ENCODE measurements at places on chromosomes 7 and 10.

- no peak for DNase-seq
These were observed 356.6 kb upstream of the ZMIZ1 start for GRCh38 chr10:78712147-78712546.

- DNase-seq: no peak
These were observed 8.4 kb downstream of the COL17A1 start for GRCh38 chr10:104077247-104077646.

- DNase-seq: no peak
These were observed 192.7 kb upstream of the SVIL start for GRCh38 chr10:29827512-29827911.

DNA sequence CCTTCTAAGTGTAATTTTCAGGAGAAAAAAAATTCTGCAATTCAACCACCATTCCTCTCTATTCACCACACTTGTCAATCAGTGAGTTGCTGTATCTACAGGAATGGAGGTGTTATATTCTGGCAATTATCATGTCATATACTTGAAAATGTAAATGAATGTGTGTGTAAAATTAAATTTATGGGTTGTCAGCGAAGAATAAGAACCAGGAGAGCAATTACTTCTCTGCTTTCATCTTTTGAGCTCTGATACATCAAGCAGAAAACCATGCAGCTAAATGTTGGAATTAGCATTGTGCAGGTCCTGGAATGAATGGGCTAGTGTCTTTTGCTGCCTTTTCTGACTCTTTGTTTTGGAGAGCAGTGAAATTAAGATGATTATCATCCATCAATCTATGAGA lies 207.6 kb downstream of the FOXP2 start:
- no peak for DNase-seq

DNA sequence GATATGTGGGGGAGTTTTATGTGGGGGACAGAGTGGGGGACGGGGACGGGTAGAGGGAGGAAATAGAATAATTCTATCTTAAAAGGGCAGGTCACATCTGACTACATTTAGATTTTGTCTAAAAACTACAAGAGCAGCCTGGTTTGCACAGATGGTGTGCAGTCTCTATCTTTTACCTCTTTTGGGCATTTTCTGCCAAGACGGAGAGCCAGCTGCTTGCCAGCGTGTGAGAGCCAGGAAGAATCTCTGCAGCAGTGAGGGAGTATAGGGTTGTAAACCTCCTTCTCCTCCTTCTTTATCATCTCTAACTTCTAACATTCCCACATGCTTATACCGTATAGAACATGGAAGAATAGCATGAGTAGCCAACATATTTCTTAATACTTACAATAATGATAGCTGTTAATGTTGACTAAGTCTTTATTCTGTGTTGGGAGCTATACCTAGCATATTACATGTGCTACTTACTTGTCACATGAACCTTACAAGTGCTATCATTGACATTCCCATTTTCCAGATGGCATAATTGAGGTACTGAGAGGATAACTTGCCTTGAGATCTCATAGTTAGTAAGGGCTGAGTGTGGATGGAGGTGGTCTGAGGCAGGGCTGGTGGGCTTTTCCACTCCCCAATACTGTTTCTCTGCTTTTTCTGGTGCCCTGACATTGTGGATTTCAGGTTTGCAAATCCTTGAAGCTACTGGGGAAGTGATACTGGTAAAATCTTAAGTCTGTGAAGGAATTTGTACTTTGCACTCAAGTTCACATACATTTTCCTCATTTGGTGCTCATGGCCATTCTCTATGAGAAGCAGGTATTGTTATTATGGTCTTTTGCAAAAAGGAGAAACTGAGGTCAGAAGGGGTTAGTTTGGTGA lies 1.1 kb downstream of the ENTPD1 start:
- no peak for DNase-seq

- DNase-seq: no peak
These were observed 80.8 kb upstream of the MKX start for GRCh38 chr10:27826369-27826768.

- DNase-seq: no peak
These were observed 548.3 kb downstream of the SORCS3 start for GRCh38 chr10:105189463-105189800.

- DNase-seq: no peak
These were observed 182.1 kb downstream of the ZMYND11 start for GRCh38 chr10:317271-317769.

GRCh38 chr7:105002-105401 lies 87.4 kb upstream of the FAM20C start:
- no peak for DNase-seq

DNA sequence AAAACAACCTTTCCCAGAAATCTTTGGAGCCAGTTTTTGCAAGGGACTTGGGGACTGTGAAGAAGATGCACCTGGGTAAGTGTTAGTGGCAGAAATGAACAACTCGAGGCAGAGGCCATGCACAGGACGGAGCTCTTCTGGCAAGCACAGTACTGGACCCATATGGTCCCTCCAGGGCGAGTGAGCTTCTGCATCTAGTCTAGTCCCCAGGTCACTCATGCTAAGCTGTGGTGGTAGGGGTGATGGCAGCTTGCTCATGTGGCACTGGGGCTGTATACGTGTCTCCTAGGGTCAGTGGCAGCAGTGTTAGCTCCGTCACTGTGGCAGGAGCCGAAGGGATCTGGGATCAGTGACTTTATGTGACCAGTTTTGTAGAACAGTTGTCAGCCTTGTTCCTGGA lies 9.3 kb upstream of the LRRC61 start:
- no peak for DNase-seq

DNA sequence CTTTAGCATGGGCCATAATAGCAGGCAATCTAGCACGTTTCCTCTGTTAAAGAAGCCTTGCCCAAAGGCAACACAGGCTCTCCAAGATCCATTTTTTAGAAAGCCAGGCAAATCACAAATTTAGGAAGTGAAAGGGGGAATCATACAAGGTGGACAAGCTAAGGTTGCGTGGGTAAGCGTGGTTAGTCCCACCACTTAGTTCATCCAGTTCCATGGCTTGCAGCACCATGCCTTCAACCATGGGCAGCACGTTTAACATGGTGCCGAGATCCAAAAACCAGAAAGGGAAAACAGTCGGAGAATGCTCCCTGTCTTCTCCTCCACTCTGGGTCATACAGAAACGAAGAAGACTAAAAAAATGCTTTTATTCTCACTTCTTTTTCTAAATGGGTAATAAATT lies 234.4 kb upstream of the IMMP2L start:
- no peak for DNase-seq

GRCh38 chr7:155998766-155999630 lies 186.7 kb upstream of the SHH start:
- DNase-seq: no peak

DNA sequence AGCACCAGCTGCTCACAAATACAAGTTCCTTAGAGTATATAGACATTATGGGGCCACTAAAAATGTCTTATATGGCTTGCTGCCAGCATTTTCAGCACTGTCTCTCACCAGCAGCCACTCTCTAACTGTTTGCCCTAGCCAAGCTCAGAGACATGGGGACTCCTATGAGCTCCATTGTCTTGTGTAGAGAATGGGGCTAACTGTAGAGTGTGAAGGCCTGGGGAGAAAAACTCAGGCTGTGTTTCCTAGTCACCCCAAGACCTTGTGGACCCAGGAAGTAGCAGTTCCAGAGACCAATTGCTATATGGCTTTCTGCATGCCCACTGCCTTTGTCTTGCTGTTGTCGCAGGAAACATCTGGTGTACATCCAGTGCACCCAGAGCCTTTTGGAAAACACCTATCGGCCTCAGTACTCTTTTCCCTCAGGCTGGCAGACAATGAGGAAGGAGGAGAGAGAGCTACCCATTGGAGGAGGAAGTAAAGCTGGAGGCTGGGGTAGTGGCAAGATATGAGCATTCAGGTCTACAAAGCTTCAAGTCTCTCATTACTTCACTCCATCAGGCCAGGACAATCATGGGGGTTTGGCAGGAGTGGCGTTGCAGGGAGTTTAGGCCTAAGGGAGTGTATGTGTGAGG lies 28.4 kb downstream of the ENTPD1 start:
- DNase-seq: no peak

- no peak for DNase-seq
These were observed 19.0 kb upstream of the FAM20C start for GRCh38 chr7:173209-173918.

- no peak for DNase-seq
These were observed 13.5 kb downstream of the CRYGN start for GRCh38 chr7:151426441-151426903.

DNA sequence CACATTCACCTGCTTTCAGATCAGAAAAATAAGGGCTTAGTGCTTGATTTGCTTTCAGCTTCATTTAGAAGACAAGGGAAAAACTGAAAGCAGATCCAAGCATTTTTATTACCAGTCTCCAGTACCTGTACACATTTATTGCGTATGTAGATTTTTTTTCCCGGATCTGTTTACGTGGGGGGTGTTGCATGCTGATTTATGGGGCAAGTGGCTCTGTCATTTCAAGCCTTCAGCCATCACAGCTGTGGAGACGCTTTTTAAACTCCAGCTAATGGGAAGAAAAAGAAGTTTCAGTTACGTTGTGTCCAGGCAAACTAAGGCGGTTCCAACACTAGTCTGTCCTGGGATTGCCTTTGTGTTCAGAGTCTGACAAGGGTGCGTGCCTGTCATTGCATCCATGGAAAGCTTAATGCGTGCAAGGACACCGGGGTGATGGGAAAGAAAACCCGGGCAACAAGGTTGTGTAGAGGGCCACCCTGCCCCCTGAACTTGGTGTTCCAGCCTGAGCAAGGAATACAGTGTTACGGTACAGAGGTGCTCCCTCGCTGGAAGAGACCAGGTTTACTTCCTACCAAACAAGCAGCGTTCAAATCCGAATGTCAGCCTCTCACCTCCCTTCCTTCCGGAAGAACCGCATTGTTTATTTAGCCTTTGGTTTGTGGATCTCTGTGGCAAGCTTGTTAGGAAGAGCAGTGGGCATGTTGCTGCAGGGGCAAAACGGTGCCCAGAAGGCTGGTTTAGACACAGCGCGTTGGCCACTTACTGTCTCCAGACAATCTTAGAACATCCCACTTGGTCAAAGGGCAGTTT lies 128.2 kb downstream of the FGFR2 start:
- DNase-seq: no peak

GRCh38 chr10:89158446-89158845 lies 48.7 kb downstream of the CH25H start:
- no peak for DNase-seq

GRCh38 chr10:118720685-118721538 lies 33.9 kb downstream of the CACUL1 start:
- DNase-seq: no peak

GRCh38 chr7:139118234-139118804 lies 8.8 kb upstream of the ZC3HAV1 start:
- no peak for DNase-seq

DNA sequence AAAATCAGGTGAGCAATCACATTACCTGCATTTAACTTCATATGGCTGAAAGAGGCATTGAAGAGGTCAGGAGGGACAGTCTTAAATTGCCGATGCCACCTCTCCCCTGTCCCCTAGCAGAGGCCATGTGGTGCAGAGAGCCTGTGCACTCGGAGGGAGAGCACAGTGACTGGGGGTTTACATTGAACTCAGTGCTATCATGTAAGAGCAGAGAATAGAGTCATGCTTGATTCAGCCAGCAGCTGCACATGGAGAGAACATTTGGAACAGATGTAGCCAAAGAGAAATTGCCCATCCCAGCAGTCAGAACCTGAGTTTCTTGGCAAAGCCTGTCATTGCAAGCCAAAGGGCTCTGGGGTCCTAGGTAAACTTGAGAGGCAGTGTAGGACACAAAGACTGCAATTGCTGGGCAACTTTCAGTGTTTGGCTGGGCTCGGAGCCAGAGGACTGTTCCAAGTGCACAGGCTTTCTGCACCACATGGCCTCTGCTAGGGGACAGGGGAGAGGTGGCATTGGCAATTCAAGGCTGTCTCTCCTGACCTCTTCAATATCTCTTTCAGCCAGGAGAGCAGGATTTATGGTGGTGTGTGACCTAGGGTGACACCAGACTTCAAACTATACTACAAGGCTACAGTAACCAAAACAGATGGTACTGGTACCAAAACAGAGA lies 267.1 kb downstream of the REEP3 start:
- no peak for DNase-seq

DNA sequence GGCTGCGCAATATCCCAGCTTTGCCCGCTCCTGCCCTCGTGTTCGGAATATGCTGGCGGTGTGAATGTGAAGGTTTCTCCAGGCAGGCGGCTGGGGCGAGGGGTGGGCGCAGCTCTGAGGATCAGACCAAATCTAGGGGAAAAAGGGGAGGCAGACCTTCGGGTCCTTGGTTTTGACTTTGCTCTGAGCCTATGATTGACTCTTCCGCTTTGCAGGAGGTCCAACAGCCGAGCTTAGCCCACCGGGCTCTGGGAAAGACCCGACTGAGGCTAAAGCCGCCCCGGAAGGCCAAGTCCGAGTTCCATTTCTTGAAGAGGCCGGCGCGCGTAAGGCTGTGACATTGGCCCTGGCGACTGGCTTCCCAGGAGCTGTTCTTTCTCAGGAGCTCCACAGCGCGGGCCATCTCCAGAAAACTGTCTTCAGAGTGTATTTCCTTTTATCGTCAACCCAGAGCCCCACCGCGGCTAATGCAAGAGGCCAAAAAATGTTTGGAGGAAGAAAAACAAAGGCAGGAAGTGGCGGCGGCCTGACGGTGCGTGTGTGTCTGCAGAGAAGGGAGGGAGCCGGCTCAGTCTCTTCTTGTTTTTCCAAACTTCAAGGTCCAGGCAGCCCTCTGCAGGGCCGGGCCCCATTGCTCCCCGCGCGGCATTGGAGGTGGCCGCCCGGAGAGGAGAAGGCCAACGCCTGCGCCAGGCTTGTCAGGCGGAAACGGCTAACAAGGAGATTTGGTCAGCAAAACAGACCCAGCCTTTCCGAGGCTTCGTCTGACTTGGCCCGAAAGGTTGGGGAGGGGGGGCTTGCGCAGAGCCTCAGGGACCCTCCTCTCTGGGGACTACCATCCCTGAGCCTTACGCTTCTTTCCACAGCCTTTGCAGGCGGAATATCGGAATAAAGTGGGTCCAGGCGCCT lies 3.6 kb upstream of the HOXA11 start:
- DNase-seq: no peak

- DNase-seq: no peak
These were observed 148.1 kb upstream of the ZNF32 start for GRCh38 chr10:43796781-43797180.

DNA sequence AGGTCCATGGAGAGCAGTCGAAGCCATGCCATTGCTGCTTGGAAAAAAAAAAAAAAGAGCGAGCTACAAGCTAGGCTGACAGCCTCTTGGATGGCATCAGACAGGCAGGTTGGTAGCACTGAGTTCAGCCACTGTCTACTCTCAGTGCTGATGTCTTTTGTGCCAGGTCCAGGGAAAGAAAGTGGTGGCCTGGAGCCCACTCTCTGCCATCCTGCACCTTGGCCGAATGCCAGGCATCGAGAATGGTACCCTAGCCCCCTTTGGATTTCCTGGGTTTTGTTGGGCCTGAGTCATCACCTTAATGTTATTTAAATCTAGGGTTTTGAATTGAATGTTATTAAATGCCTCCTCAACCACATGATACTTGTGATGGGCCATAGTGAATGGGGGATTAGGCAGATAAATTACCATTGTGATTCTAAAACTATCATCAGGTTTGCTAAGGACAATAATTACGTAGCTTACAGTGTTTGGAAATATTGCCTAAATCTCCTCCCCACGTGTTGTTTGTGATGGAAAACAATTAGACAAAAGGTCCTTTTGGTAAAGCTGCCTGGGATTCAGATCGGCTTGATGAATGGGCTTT lies 195.7 kb upstream of the GPR26 start:
- no peak for DNase-seq

GRCh38 chr10:91206427-91206826 lies 14.0 kb upstream of the PCGF5 start:
- DNase-seq: no peak

GRCh38 chr7:351681-352480 lies 61.9 kb downstream of the FOXL3 start:
- DNase-seq: no peak

All from NCI-H2081 treated with DMSO at 0.1 percent for 48 hours (cell line).